Fibroblast of mammary gland (primary cell): ENCODE measurements at places on chromosomes 11 and 22.
A peak's percentile ranks its signal among the peaks of the same experiment; 100 is the strongest.

GRCh38 chr11:122863704-122864326 is 18.7 kb upstream of the JHY start:
- peak; percentile 59 for DNase-seq

- no peak for DNase-seq
Measured at GRCh38 chr22:46241396-46242007, 8.6 kb downstream of the CDPF1 start.

DNA sequence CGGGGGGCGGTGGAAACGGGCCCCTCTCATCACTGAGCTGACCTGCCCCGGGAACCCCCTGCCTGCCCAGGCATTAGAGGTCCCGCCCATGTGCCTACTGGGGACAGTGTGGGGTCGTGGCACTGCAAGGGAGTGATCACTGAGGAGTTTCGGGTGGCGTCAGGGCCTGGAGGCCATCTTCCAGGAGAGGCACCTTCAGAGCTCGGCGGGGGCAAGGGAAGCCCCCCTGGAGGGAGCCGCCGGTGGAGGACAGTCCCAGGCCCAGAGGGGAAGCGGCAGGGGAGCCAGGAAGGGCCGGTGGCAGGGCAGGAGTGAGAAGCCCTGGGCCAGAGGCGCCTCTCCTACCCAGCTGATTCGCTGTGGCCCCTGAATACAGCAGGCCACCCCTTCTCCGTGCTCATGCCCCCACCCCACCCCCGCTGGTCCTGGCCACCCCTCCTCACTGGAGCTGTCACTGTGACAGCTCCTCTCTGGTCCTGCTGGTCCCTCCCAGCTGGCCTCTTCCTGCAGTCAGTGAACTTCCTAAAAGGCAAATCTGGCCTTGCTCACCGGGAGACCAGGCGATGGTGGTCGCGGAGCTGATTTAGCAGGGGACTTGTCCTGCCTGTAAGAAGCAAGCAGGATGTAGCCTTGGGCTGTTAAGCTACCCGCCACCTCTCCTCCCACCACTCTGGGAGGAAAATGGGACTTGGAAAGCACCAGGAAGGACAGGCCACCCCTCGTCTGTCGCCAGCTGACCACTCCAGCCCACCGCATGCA is 2.0 kb upstream of the MAPK11 start:
- DNase-seq: peak; percentile 17

DNA sequence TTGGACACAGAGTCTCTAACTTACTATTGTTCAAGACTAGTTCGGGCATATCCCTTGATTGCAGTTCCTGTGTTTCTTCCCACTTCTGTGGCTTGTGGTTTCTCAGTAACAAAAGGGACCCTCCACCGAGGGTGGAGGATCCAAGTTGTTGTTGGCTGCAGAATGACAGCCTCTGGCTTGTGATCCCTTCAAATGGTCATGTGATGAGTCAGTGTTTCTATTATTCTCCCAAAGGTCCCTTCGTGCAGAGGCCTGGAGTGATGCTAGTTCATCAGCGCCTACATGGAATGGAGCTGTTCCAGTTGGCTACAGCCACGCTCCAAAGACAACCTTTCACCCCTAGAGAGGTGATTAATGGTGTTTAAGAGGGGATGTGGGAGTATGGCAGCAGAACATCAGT is 2.6 kb upstream of the VWCE start:
- peak; percentile 99 for DNase-seq

DNA sequence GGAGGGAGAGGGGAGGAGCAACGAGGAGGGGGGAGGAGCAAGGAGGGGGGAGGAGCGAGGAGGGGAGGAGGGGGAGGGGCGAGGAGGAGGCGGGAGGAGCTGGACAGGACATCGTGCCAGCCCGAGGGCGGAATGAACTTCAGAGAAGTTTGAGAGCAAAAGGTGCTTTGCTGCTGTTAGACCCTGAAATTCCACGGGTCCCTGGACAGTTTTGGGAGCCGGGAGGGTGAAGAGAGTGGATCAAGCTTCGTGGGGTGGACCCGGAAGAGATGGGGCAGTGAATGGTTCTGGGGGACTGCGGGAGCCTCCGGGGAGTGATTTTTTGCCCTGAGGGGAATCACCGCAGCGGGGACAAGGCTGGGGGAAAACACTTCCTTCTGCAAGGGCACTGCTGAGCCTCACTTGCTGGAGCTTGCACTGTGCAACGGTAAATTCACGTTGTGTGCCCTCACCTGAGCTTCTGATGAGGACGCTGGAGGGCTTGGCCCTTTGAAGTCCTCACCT is 10.7 kb upstream of the NLRP6 start:
- DNase-seq: peak; percentile 16
